Stimulated activated naive CD4-positive, alpha-beta T cell treated with Interleukin-2 at 50 U/mL for 16 hours (primary cell): ENCODE measurements at places on chromosomes 5 and 9.

- DNase-seq: no peak
Measured at GRCh38 chr5:72841756-72842535, 25.5 kb downstream of the TNPO1 start.

- DNase-seq: no peak
Measured at GRCh38 chr9:75147638-75148037, 59.3 kb downstream of the OSTF1 start.

GRCh38 chr9:96222132-96222531, 79.8 kb downstream of the HSD17B3 start:
- no peak for DNase-seq

DNA sequence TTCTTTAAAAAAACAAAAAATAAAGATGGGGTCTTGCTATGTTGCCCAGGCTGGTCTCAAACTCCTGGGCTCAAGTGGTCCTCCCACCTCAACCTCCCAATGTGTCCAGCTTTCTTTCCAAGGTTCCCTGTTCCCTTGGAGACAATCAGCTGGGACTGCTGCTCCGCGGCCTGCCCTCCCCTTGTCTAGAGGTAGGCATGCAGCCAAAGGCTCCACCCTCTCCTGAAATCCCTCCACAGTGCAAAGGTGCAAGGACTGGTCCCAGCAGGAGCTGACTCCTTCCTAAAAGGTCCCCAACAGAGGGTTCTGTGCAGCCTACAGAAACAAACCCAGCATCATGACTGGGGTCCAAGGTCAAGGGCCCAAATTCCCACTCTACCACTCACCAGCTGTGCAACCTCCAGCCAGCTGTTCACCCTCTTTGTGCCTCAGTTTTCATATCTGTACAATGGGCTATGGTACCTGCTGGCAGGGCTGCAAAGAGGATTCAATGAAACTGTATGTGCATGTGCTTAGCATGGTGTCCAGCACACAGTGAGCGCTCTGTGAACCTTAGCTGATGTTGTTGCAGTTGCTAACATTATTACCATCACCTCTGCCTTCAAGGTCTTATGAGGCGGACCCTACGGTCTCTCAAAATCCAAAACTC, 47.5 kb downstream of the BARX1 start:
- no peak for DNase-seq

DNA sequence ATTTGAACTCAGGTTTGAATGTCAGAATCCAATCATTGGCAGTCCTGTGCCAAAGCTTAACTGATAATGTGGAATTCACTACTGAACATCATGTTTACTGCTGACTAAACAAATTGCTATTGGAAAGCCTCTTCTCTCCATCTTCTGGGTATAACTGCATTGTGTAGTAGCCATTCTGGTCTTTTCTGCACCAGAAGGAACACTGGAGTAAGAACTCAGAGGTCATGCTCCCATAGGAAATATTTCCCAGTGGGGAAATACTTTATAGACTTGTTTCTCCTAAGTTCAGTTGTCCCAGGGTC, 25.9 kb downstream of the SLC1A3 start:
- no peak for DNase-seq

DNA sequence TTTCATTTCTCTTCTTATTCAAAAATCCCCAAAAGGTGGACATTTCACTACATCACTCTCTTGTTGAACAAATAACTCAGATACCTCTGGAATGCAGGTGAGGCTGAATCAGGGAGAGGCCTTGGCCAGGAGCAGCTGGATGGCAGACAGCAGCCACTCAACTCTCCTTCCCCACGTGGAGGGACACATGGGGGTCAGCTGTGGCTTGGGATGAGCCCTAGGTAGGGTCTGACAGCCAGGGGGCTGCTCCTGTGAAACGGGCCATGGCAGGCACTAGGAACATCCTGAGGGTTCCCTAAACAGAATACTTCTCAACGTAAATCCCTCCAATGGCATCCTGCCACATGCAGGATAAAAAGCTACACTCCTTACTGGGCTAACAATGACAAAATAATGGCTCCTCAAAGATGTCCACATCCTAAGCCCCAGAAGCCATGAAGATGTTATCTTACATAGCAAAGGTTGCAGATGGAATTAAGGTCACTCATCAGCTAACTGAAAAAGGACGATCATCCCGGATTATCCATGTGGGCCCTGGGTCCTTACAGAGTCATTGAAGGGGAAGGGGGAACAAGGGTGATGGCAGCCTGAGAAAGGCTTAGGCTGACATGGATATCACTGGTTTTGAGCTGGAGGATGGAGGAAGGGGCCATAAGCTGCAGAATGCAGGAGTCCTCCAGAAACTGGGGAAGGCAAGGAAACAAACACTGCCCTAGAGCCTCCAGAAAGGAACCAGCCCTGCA, 31.4 kb upstream of the S1PR3 start:
- no peak for DNase-seq

- no peak for DNase-seq
Measured at GRCh38 chr9:112351184-112351583, 17.8 kb upstream of the PTBP3 start.

- no peak for DNase-seq
Measured at GRCh38 chr5:124662181-124662781, 84.2 kb downstream of the ZNF608 start.

DNA sequence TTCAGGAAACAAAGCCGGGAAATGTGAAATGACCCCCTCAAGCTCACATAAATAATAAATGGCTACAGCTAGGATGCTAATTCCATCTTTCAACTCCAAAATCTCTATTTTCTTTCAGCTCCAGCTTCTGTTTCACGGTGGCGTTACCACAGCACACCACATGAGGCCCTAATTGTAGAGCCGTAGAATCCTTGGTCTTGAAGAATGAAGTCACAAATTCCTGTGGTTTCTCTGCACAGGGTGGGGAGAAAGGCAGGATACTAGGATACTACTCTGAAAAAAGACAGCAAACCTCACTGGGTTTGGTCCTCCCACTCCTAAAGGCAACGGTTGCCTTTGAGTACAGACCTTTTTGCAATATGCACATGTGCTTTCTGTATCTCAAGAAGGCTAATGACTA, 13.9 kb upstream of the RARS1 start:
- no peak for DNase-seq
